ENCODE measurements at places on chromosomes 11 and 22. TPM values are rescaled to one million over a fixed set of nuclear protein-coding genes. Genes with fewer than 3 reads are reported as not detected.

Gene UPK3A
- total RNA-seq, result not detected

Gene MS4A6A
- 33.6 TPM for total RNA-seq

Gene EXPH5
- 17.6 TPM for total RNA-seq

Gene TUB
- total RNA-seq, result 20.2 TPM

Gene MOV10L1
- 3.0 TPM for total RNA-seq

Gene PACS1
- total RNA-seq, result 31.0 TPM

Gene NPAS4
- total RNA-seq, result 2.7 TPM

Gene ZNF280B
- 0.59 TPM for total RNA-seq

- DNase-seq, result no peak
These were observed 434.1 kb upstream of the FAT3 start for GRCh38 chr11:91790346-91791170.

DNA sequence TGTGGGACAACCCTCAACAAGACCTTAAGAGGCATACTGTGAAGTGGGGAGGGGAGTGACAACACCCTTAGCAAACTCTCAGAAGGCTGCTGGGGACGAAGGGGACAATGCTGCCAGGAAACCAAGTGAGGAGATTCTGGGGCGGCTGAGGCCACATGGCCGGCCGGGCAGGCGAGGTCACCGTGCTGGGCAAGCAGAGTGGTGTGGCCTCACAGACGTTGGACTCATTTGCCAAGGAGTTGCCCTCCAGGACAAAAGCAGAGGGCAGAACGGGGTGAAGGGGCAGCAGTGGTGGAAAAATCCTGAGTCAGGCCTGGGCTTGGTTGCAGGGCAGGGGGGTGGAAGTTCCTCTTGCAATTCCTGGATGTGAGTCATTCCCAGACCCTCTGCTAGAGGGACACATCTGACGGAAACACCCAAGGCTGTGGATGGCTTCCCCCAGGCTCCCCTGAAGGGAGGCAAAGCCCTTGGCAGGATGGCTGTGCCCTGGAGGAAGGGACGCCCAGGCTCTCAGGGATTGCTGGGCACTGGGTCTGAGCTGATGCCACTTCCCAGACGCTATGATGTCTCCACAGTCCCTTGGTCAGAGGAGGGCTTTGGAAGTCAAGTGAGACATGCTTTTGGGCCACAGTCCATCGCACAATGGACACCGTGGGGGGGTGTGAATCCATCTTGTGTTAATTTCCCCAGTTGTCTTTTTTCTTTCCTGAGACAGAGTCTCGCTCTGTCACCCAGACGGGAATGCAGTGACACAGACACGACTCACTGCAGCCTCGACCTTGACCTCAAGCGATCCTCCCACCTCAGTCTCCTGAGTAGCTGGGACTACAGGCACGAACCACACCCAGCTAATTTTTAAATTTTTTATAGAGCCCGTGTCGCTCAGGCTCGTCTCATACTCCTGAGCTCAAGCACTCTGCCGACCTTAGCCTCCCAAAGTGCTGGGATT lies 16.2 kb upstream of the SHANK3 start:
- DNase-seq, result no peak

- no peak for DNase-seq
These were observed 6.7 kb downstream of the CHRM1 start for GRCh38 chr11:62914416-62914815.

DNA sequence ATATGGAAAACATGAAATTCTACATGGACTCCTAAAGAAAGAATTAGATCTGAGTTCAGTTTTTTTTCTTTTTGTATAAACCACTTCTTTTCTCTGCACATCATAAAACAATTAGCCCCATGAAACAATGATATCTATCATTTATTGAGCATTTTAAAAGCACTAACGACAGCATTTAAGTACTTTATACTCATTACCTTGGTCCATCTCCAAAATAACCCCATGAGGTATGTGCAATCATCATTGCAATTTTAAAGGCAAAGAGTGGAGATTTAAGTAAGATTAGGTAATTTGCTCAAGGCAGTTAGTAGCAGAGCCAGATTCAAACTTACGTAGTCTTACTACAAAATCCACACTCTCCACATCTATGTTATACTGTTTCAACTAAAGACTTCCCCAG lies 177.7 kb upstream of the RAG2 start:
- no peak for DNase-seq

GRCh38 chr22:37817705-37818408 lies 5.3 kb upstream of the GALR3 start:
- peak; percentile 58 for DNase-seq

GRCh38 chr11:12316432-12316831 lies 60.9 kb upstream of the PARVA start:
- DNase-seq, result no peak

DNA sequence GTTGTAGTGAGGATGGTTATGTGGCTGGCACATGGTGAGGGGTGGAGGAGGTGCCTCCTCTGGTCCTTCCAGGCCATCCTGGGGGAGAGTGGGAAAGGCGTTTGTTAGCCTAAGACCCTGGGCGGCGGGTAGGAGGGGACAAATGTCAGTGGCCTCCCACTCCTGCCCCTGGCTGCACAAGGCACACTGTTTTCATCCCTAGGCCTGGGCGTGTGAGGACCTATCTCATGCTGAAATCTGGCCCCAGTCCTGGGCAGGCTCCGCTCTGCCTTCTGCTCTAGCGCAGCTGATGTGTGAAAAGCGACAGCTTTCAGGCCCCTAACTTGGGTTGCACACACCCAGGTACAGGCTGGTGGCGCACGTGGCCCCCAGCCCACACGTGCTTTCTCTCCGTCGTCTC lies 32.1 kb downstream of the DAGLA start:
- no peak for DNase-seq

DNA sequence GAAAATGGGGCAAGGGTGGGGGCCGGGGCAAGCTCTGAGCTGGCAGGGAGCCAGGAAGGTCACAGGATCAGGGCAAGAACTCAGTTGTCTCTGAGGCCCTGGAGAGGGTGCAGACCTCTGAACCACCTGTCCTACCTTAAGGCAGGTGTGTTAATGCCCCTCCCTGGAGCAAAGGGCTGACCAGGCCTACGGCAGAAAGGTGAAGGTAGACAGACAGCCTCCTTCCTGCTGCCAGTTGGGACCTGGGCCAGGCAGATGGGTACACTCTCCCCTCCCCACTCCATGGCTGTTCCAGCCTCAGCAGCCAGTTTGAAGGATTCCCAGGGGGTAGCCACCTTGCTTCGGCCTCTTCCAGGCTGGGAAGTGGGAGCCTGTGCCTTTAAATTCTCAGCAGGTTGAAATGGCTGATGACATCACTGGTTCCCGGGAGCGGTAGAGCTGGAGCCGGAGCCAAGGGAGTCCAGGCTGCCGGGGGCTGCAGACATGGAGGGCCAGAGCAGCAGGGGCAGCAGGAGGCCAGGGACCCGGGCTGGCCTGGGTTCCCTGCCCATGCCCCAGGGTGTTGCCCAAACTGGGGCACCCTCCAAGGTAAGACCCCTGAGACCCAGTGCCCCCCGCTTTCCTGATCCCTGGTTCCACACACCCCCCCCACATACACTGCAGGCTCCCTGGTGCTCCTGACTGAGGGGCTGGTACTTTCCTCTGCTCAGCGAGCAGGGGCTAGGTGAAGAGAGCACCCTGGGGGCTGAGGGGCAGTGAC lies at the start of gene INPP5J:
INPP5J (plus strand) TSS at position 435 of the 760 bp plus-strand sequence; CDS start at position 484, 49 bp downstream.
- no peak for DNase-seq

- DNase-seq, result no peak
These were observed 28.5 kb downstream of the LRRC74B start for GRCh38 chr22:21074102-21074715.

DNA sequence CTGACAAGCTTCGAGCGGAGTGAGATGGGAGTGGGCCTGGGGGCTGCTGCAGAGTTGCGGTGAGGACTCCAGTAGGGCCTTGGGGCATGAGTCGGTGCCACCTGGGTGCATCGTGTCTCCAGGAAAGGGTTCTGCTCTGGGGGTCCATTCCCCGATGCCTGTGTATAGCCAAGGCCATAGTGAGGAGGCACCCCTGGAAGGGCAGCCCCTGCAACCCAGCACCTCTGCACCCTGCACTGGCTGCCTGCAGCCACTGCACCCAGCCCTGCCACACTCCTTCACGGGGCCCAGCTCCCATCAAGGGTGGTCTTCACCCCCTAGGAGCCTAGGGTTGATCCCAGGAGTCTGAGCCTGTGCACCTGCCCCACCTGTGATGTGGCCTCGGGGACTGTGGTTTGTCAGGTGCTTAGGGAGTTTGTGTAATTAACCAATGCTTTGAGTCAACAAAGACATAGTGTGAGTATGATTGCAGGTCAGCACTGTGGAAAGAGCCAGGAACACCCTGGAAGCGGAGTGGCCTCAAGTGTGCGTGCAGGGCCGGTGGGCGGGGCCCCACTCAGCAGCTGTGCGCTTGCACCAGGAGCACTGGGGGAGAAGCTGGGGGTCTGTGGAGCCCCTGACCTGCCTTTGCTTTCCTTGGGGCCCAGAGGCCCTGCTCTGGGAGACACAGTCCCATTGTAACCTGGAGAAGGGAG lies 1299.3 kb downstream of the BRD1 start:
- DNase-seq, result no peak

DNA sequence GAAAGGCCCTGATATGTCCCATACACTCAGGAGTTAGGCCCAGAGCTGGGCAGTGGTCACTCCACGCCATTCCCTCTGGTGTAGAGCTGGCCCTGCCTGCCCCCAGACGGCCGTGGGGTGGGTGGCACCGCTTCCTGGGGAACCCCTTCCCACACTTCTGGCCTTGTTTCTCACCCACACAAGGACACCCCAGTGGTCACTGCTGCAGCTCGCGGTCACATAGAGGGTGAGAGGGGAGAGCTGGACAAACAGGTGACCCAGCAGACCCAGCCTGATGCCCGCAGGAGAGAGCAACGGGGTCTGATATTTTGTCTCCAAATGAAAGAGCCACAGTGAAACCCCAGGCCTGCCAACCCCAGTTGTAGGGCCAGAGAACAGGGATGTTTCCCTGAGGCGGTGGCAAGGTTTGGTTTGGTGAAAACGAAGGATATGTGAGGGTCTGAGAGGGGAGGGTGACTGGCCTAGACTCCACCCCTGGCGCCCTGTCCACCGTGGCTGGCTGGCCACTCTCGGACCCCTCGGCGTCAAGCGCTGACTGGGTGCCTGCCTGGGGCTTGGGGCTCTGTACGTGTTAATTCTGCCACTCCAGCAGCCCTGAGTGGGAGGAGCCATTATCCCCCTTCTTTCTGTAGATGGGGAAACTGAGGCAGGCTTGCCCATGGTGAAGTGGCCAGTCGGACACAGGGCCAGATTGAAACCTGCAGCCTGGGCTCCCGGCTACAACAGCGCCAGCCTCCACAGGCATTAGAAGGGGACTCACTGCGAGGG lies 71.0 kb upstream of the PPARA start:
- DNase-seq, result no peak

DNA sequence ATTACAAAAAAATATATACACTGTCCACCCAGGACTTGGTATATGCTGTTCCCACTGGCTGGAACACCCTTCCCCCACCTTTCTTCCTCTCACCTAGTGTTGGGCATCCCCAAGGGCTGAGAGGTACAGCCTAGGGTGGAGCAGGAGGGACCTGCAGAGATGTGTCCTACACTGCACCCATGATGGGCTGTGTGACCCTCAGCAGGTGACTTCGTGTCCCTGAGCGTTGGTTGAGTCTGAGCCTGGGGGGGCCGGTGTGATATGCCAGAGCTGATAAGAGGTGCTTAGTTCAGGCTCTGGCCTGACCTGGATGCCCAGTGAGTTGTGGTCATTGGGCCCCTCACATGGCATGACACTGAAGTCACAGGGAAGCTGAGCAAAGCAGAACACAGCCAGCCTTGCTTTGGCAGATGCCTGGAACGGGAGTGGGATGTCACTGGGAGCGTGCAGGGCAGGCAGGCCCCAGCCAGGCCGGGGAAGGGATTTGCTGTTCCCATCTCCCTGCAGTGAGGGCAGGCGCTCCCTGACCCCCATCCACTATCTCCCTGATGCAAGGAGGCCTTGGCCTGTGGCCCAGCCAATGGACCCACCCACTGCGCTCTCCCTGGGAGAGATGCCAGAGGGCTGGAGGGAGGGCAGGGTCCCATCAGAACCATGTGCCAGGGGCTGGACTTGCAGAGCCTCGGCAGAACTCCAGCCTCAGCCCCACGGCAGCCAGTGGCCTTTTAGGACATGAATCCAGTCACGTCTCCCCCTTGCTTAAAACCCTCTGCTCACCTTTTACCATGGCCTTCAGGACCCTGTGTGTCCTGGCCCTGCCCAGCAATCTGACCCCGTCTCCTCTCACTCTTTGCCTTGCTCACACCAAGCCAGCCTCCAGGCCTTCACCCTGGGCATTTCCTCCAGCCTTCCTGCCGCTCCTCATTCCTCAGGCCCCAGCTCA lies 138.9 kb downstream of the MN1 start:
- no peak for DNase-seq

DNA sequence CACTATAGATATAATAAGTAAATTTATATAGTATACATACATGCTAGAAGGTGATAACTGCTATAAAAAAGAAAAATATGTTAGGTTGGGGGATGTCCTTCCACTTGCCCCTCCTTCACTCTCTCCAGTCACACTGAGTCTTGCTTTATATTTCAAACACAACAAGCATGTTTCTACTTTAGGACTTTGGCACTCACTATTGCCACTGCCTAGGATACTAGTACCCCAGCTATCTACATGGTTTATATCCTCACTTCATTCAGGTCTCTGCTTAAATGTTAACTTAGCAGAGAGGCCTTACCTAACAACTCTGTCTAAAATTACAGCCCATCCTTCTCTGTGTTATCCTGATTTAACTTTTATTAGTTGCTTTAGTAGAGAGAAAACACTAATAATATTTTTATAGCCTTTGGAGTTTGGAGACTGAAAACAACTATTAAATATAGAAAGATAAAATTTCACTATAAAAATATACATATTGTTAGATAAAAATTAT lies 39.1 kb upstream of the B3GNT6 start:
- DNase-seq, result no peak

- DNase-seq, result no peak
These were observed 64.2 kb downstream of the MED15 start for GRCh38 chr22:20571531-20572007.

- DNase-seq, result no peak
These were observed 69.7 kb upstream of the SLC6A5 start for GRCh38 chr11:20529757-20530156.

GRCh38 chr11:32531528-32531927 lies 52.1 kb upstream of the EIF3M start:
- no peak for DNase-seq

- DNase-seq, result no peak
These were observed 57.3 kb downstream of the WNT7B start for GRCh38 chr22:45919504-45920286.

GRCh38 chr11:34150494-34151151 lies 45.2 kb downstream of the NAT10 start:
- DNase-seq, result no peak

All from skin of body (tissue), 3 donors.